ENCODE measurements at places on chromosomes 11 and 22. TPM values are rescaled to one million over a fixed set of nuclear protein-coding genes. Genes with fewer than 3 reads are reported as not detected.

The MAPK12 gene
- 23.7 TPM for total RNA-seq

The MS4A6E gene
- not detected for total RNA-seq

The TUBA8 gene
- 0.58 TPM for total RNA-seq

The FREY1 gene
- total RNA-seq = 0.96 TPM

The CYTH4 gene
- total RNA-seq = under 0.01 TPM

The APOA1 gene
- 13.0 TPM for total RNA-seq

All from regular cardiac myocyte (primary cell).